Mammary microvascular endothelial cell (primary cell): ENCODE measurements at places on chromosomes 2 and 18. TPM values are rescaled to one million over a fixed set of nuclear protein-coding genes. Genes with fewer than 3 reads are reported as not detected.

MPPE1 gene
- total RNA-seq: 12.1 and 14.1 TPM in 2 replicates

SERPINE2 gene
- total RNA-seq: 15.2 and 24.7 TPM in 2 replicates

FAM237A gene
- total RNA-seq: not detected in 2 replicates

SYT4 gene
- total RNA-seq: not detected in 2 replicates

MOGAT1 gene
- not detected in 2 replicates for total RNA-seq
